ENCODE measurements at places on chromosomes 1 and 21.
A peak's percentile ranks its signal among the peaks of the same experiment; 100 is the strongest.

- no peak for DNase-seq
These were observed 8.9 kb upstream of the IL10RB start for GRCh38 chr21:33257094-33257803.

- DNase-seq = no peak
These were observed 25.2 kb downstream of the GPR137B start for GRCh38 chr1:236167578-236167977.

GRCh38 chr1:24199291-24199900, 12.3 kb upstream of the IFNLR1 start:
- peak; percentile 63 for DNase-seq

- DNase-seq = no peak
These were observed 35.2 kb upstream of the MUTYH start for GRCh38 chr1:45375104-45376090.

GRCh38 chr1:5526385-5526750, 465.9 kb downstream of the NPHP4 start:
- no peak for DNase-seq

GRCh38 chr1:232045139-232045994, 418.8 kb downstream of the DISC1 start:
- DNase-seq = no peak

GRCh38 chr1:167209044-167209443, 11.6 kb upstream of the POU2F1 start:
- no peak for DNase-seq

GRCh38 chr1:244273262-244273844, 178.4 kb downstream of the ADSS2 start:
- no peak for DNase-seq

GRCh38 chr1:64223329-64224151, 20.1 kb downstream of the UBE2U start:
- no peak for DNase-seq

GRCh38 chr1:7281821-7282220, 489.3 kb upstream of the VAMP3 start:
- no peak for DNase-seq

GRCh38 chr1:83015163-83015562, 983.8 kb downstream of the TTLL7 start:
- no peak for DNase-seq

GRCh38 chr1:10415211-10415930, 14.9 kb upstream of the CENPS start:
- DNase-seq = no peak

DNA sequence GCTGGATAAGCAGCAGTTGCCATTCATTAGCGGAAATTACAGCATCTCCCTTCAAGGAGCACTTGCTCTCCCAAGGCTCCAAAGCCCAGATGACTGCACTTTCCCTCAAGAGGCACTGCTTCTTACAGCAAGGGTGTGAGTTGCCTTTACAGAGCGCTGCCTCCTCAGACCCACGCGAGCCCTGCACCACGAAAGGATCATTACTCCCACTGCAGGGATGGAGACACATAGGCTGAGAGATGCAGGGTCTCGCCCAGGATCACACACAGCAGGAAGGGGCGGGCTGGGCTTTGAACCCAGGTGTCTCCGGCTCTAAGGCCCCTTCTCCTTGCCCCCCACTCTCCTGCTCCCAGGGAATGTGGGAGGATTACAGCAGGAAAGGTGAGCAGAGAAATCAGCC, 405.5 kb downstream of the MATN1 start:
- DNase-seq = no peak

DNA sequence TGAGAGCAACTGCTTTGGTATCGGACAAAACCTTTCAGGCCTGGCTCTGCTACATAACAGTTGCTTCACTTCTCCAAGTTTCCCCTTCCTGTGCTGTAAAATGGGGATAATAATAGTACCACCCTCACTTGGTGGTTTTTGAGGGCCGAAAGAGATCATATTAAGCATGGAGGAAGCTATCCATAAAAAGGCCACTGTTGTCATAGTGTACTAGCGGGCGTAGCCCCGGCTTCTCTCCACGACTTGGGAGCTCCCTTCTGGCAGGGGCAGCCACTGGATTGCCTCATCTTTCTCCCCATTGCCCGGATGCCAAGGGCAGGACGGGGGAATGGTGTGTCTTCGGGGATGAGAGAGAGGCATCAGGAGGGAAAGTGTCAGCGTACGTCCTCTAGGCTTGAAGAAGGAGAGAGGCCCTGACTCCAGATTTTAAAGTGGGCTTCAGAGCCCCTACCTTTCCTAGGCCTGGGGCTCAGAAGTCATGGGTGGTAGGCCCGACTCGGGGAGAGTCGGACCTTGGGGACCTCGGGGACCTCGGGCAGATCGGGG, 548 bp upstream of the MFSD2A start:
- no peak for DNase-seq

DNA sequence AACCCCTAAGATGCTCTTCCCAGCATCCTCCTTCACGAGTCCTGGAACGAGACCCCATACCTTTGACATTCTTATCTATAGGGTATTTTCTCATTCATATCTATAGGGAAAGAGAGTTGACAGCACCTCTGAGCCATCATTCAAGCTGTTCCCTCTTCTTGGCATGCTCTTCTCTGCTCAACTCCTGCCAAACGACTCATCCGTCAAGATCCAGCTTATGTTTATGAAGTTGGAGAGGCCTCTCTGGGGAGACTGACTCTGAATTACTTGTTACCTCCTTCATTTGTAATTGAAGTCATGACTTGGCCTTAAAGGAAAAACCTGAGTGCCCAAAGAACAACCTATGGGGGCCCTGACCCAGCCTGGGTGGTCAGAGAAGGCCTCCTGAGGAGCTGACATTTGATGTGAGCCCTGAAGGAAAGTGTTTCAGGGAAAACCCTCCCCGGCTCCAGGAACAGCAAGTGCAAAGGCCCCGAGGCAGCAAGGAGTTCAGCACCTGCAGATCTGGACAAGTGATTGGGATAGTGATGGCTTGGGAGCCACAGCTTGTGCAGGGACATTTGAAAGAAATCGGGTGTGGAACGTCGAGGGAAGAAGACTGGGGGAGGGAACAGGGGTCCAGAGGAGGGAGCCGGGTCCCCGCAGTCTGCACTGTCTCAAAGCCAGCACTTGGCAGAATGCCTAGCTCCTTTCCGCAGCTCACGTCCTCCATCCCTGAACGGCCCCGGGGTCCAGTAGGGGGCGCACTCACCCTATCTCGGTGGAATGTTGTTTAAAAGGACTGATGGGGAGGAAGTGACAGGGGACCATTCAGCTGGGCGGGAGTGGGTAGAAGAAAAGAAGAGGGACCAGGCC, 14.0 kb upstream of the CDA start:
- peak; percentile 26 for DNase-seq

- no peak for DNase-seq
These were observed 1.2 kb downstream of the ZNF692 start for GRCh38 chr1:248857749-248858095.

- DNase-seq = peak; percentile 11
These were observed 3.2 kb upstream of the NPL start for GRCh38 chr1:182786223-182786994.

GRCh38 chr1:246506367-246506673, 759 bp downstream of the SMYD3 start:
- no peak for DNase-seq

DNA sequence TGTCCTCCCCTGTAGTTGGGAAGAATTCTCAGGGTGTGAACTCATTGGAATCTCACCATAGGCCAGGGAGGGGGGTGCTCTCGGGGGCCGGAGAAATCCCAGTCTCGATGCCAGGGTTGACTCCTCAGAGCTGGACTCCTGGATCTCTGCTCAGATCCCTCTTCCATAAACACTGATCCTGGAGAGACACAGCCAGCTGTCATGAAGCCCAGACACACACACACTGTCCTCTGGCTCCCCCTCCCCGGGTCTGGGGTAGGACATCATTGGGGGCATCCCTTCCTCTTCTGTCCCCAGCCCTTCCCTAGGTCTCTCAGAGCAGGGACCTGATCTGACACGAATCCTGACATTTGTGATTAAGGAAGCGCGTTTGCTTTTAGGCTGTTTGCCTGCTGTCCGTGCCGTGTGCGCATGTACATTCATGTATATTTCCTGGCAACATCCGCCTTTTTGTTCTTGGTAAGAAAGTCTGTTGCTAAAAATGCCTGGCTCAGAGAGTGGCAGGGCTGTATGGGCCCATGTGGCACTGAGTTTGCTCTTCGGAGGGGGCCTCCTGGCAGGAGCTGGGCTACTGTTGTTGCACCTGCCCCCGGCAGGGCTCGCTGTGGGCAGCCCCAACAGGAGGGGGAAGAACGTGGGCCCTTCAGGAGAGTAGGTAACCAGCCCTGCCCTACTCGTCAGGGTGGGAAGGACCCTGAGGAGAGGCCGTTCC, 45.4 kb upstream of the SELENON start:
- DNase-seq = no peak

DNA sequence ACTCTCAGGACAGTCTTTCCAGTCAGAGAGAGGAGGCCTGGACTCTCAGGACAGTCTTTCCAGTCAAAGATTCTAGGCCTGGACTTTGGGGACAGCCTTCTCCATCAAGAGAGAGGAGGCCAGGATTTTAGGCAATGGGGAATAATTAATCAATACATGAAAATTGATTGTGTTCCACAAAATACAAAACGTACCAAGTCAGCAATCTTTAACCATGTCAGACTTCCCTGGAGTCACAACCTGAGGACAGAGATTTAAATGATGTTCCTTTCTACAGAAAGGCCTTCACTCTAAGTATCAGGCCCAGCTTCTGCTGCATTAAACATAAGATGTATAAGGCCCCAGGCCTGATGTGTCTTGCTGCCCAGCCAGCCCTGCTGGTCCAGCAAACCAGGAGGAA, 27.0 kb upstream of the GPR157 start:
- no peak for DNase-seq

- no peak for DNase-seq
These were observed 97.2 kb downstream of the ACTL8 start for GRCh38 chr1:17852383-17852782.

- DNase-seq = no peak
These were observed 467.3 kb upstream of the RGS18 start for GRCh38 chr1:191690931-191691330.

- DNase-seq = no peak
These were observed 170.7 kb upstream of the GALNT2 start for GRCh38 chr1:229896306-229896705.

GRCh38 chr1:27876341-27877114, 4.2 kb downstream of the THEMIS2 start:
- DNase-seq = no peak

GRCh38 chr1:216535059-216535458, 111.8 kb upstream of the USH2A start:
- DNase-seq = no peak

DNA sequence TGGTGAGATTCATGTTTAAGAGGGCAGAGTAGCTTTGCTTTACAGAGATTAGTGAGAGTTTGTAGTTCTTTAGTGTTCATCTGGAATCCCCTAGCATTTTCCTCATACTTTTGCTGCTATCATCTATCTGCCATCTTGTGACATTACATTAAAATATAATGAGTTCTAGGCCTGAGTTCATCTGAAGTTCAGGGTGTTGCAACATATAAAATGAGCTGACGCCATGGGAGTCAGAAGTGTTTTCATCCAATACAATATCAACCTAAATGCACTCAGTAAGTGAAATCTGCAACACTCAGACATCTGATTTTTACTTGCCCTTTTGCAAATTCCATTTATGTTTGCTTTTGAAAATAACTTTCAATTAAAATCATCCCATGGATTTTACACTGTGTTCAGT, 153.8 kb downstream of the NTNG1 start:
- no peak for DNase-seq

DNA sequence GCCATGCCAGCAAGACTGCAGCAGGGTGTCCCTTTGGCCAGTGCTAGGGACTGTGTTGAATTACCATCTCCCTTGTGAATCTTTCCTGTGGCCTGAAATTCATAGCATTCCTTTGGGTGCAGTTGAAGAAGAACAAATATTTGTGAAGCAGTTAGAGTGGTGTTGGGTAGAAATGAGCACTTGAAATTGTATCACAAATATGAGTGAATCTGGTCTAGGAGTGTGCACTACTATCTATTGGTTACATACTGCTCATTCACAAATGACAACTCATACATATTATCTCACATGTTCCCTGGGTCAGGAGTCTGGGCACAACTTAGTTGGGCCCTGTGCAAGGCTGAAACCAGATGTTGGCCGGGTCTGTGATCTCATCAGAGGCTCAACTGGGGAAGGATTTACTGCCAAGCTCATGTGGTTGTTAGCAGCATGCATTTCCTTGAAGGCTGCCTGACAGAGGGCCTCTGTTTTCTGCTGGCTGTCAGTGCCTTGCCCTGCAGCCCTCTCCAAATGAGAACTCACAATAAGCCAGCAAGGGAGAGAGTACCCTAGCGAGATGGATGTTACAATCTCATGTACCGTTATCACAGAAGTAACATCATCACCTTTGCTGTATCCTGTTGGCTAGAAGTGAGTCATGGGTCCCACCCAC, 23.8 kb downstream of the AJAP1 start:
- DNase-seq = no peak

GRCh38 chr21:17859661-17860060, 40.5 kb upstream of the C21orf91 start:
- DNase-seq = no peak

GRCh38 chr1:28279721-28280120, 20.4 kb downstream of the SESN2 start:
- no peak for DNase-seq

GRCh38 chr1:227758366-227758765, 23.1 kb downstream of the SNAP47 start:
- no peak for DNase-seq

GRCh38 chr1:163054181-163054591, 15.0 kb upstream of the RGS4 start:
- DNase-seq = no peak

DNA sequence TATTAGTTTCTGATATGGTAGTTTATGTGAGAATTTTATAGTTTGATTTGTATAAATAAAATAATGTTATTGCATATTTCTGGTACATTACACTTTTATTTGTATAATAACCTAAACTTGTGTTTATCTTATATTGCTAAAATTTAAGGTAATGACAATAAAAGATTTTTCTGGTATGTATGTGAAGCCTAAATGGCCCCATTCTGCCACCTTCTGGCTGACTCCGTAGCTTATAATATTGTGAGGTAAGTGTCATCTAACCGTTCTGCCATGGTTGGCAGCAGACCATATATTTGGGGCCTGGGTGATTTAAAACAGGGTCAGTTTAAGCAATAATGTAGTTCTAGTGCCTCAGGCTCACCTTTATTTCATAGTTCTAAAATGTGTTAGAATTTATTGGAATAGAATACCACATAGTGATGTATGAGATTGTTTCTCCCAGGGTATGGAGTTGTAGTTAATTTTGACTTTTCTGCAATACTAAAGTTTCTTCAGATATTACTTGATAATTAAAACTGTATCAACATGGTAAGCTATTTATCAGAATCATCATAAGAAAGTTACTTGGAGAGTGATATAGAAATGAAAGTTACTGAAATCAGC, 21.2 kb upstream of the PRKACB start:
- DNase-seq = peak; percentile 39
